ENCODE measurements at places on chromosomes 16 and 17. TPM values are rescaled to one million over a fixed set of nuclear protein-coding genes. Genes with fewer than 3 reads are reported as not detected.

Gene SNX11
- total RNA-seq = 14.3 TPM

Gene FOXN1
- not detected for total RNA-seq

Gene TBX6
- 0.54 TPM for total RNA-seq

Gene RAPGEFL1
- 2.5 TPM for total RNA-seq

Gene NPB
- total RNA-seq = 0.64 TPM

Gene LPO
- total RNA-seq = not detected

Gene RGS11
- total RNA-seq = 7.7 TPM

Gene TBX2
- 20.6 TPM for total RNA-seq

Gene WNT3
- total RNA-seq = 1.9 TPM

GRCh38 chr17:7888184-7888920 is at the start of gene CHD3:
Gene CHD3 (plus strand): TSS chr17:7888789. CDS start chr17:7889001, 212 bp downstream.
- H3K4me1 ChIP-seq = peaks cover 49% of the 10 kb centered on the region
- peak within 1 kb of the TSS; percentile 81 for H3K4me3 ChIP-seq
- peak within 1 kb of the TSS; percentile 95 for H3K27ac ChIP-seq
- no peak for DNase-seq

DNA sequence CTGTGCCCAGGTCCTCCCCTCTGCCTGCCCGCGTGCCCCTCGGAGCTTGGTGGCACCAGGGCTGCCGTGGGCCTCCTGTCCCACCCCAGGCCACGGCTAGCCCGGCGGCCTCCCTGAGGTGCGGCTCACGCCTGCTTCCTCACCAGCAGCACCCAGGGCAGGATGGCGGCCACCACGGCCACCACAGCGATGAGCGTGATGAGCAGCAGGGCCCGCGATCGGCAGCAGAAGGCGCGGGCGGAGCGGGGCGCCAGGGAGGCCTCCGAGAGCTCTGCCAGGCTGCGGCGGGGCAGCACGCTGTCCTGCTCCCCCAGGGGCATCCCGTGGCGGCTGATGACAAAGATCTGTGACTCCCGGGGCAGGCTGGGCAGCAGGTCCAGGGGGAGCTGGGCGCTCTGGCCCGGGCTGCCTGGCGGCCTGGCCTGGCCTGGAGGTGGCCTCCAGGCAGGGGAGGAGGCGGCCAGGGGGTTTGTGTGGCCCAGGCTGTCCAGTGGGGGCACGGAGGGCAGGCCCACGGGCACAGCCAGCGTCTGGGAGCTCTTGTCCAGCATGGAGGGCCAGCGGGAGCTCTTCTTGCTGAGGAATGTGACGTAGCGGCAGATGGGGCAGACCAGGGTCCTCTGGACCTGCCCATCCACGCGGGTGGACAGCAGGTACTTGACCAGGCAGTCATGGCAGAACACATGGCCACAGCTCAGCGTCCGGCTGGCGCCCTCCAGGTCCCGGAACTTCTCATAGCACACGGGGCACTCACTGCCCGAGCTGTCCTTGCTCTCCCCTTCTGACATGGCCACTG is 4.8 kb downstream of the RNF222 start:
- H3K27me3 ChIP-seq = peaks cover 59% of the 10 kb centered on the region
- H3K4me1 ChIP-seq = no peaks in the 10 kb centered on the region
- no peak overlapping the region for H3K27ac ChIP-seq
- no peak for DNase-seq
- no peaks in the 10 kb centered on the region for H3K36me3 ChIP-seq
- H3K4me3 ChIP-seq = no peak overlapping the region

DNA sequence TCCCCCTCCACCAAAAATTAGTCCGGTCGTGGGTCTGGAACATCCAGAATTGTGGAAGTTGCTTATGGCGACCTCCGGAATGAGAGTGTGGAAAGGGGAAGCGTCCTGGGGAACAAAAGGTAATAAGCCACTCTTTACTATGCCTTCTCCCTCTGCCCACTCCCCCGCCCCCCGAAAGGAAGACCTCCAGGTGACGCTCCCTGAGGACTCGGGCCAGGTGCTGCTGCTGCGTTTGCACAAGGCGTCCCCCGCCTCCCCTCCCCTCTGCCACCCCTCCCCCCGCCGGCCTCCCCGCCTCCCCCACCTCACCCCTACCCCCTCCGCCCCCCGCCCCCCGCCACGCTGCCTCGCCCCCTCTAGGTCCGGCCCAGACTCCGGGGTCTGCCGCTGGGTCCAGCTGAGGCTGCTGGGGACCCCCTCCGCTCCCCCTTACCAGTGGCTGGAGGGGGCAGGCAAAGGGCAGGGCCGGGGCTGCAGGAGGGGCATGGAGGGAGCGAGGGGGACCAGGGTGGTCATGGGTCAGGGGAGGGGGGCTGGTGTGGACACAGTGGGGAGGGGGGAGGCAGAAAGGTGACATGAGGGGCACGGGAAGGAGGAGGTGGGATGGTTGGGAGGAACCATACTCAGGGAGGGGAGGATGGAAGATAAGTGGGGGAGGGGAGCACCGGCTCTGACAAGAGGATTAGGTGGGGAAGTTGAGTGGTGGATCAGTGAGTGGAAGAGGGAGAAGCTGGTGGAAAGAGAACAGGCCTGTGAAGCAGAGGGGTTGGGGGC is 23.6 kb downstream of the ALOX12B start:
- H3K4me3 ChIP-seq = no peak overlapping the region
- no peak for DNase-seq
- H3K4me1 ChIP-seq = no peaks in the 10 kb centered on the region
- no peaks in the 10 kb centered on the region for H3K36me3 ChIP-seq

DNA sequence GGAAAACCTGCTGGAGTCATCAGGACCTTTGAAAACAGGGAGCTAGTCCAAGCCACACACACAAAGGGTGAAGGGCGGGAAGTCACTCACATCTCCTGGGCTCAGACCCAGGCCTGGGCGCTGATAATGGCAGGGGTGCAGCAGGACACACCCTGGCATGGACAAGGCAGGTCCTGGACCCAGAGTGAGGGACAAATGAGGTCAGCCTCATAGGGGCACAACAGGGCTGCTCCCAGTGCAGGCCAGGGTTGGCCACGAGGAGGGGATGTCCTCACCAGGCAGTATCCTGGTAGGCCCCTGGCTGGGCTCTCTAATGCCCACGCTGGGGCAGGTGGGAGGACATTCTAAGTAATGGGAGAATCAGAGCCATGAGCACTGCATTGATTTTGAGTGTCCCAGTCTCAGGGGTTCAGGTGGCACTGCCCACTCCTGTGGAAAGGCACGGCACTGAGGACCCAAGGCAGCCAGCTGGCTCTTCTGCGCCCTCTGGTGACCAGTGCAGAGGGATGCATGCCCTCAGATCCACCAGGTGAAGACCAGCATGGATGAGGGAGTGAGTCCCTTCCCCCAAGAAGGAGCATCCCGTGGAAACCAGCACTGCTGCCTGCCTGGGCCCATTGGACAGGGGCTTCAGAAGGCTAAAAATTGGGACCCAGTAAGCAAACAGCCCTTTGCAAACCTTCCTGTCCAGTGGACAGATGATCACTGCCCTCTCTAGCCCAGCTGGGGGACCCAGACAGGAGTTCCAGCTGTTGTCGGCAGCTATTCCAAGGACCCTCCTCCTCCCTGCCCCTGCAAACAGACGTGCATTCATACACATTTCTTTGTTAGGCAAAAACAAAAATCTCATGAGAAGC is 23.4 kb upstream of the SREBF1 start:
- H3K27me3 ChIP-seq = no peaks in the 10 kb centered on the region
- peaks cover 30% of the 10 kb centered on the region for H3K4me1 ChIP-seq
- peak overlapping the region; percentile 29 for H3K27ac ChIP-seq

GRCh38 chr17:40602445-40603443 is 37.5 kb upstream of the CCR7 start:
- no peak for DNase-seq
- peak overlapping the region; percentile 75 for H3K27ac ChIP-seq
- no peaks in the 10 kb centered on the region for H3K36me3 ChIP-seq
- no peaks in the 10 kb centered on the region for H3K4me1 ChIP-seq
- H3K27me3 ChIP-seq = no peaks in the 10 kb centered on the region
- no peak overlapping the region for H3K4me3 ChIP-seq

DNA sequence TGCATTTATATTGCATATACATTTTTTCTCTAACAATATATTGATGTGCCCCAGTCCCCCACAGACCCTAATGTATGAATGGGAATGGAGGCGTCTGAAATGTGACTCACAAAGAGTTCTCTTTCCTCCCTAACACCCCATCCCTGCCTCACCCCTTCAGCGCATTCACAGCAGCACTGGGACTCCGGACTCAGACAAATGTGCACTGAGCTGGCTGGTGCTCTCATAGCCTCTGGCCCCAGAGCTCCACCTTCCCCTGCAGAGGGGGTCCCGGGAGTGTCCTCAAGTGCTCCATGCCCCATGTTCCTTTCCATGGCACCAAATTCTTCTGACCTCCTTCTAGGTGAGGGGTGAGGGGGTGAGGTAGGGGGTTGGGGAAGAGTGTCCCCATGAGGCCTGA is 20.6 kb downstream of the NPTX1 start:
- no peaks in the 10 kb centered on the region for H3K36me3 ChIP-seq
- H3K27me3 ChIP-seq = no peaks in the 10 kb centered on the region
- H3K27ac ChIP-seq = no peak overlapping the region
- no peak overlapping the region for H3K4me3 ChIP-seq
- H3K4me1 ChIP-seq = peaks cover 13% of the 10 kb centered on the region
- DNase-seq = no peak

DNA sequence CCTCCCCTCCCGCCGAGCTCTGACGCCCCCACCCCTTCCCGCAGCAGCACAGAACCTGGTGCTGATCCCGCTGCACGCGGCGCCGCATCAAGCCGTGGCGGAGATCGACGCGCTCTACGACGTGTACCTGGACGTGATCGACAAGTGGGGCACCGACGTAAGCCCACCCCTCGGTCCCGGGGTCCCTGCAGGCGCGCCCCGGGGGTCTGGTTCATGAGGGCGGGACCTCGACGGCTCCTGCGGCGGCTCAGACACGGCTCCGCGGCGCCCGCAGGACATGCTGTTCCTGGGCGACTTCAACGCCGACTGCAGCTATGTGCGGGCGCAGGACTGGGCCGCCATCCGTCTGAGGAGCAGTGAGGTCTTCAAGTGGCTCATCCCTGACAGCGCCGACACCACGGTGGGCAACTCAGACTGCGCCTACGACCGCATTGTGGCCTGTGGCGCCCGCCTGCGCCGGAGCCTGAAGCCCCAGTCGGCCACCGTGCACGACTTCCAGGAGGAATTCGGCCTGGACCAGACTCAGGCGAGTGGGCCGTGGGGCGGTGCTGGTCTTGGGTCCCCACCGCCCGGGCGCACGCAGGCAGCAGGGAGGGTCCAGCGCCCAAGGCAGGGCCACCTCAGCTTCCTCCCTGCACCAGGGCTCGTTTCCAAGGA is 1.4 kb downstream of the DNASE1L2 start:
- H3K27me3 ChIP-seq = peaks cover 5% of the 10 kb centered on the region
- H3K4me1 ChIP-seq = peaks cover 14% of the 10 kb centered on the region
- no peak for DNase-seq

- no peaks in the 10 kb centered on the region for H3K36me3 ChIP-seq
- no peak for DNase-seq
- H3K27me3 ChIP-seq = no peaks in the 10 kb centered on the region
- no peak overlapping the region for H3K4me3 ChIP-seq
- H3K4me1 ChIP-seq = peaks cover 8% of the 10 kb centered on the region
Measured at GRCh38 chr17:32518646-32519227, 31.9 kb downstream of the CDK5R1 start.

DNA sequence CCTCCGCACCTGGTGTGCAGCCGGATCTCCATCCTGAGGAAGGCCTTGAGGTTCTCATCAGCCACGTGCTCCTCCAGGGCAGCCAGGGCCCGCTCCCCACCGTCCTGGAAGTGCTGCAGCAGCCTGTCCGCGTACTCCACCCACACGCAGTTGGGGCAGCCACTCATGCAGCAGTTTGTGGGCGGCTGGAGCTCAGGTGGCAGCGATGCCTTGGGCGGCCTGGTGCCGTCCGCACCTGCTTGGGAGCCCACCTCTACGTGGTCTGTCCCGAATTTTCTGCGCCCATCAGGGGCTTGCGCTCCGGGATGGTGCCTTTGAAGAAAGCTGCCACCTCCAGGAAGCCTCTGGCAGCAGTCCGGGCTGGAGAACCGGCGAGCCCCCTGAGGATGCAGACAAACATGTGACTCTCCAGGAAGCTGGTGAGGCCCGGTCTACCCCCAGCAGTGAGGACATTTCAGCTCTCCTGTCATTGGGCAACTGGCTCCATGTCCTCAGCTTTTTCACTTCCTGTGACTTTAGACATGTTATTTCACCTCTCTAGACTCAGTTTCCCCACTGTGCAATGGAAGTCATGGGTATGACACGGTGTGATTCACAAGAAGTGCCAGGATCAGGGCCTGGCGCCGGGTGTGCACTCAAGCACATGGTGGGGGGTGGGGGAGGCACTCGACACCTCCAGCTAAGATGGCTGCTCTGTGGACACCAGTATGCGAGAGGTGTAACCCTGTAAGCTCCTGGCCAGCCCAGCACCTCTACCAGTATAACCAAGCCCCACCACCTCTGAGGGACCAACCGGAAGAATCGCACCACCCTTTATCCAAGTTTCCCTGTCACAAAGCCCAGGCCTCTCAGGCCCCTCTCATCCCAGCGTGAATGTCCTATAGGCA is 957 bp downstream of the OXLD1 start:
- DNase-seq = no peak
- H3K27ac ChIP-seq = peak overlapping the region; percentile 86
- peak overlapping the region; percentile 99 for H3K4me3 ChIP-seq

- H3K4me3 ChIP-seq = no peak overlapping the region
- H3K36me3 ChIP-seq = no peaks in the 10 kb centered on the region
- no peak for DNase-seq
- H3K27me3 ChIP-seq = no peaks in the 10 kb centered on the region
Measured at GRCh38 chr17:18977021-18977420, 25.1 kb downstream of the SLC5A10 start.

GRCh38 chr16:78552716-78553115 is 453.3 kb downstream of the WWOX start:
- H3K27ac ChIP-seq = no peak overlapping the region
- no peak for DNase-seq
- H3K36me3 ChIP-seq = no peaks in the 10 kb centered on the region
- no peak overlapping the region for H3K4me3 ChIP-seq
- H3K4me1 ChIP-seq = no peaks in the 10 kb centered on the region

- H3K36me3 ChIP-seq = no peaks in the 10 kb centered on the region
- DNase-seq = no peak
- no peak overlapping the region for H3K4me3 ChIP-seq
- H3K27me3 ChIP-seq = peaks cover 27% of the 10 kb centered on the region
- H3K4me1 ChIP-seq = no peaks in the 10 kb centered on the region
- no peak overlapping the region for H3K27ac ChIP-seq
Measured at GRCh38 chr17:40663252-40663651, 1.7 kb downstream of the KRT222 start.

GRCh38 chr16:24328835-24329452 is 72.8 kb downstream of the CACNG3 start:
- no peak overlapping the region for H3K4me3 ChIP-seq
- H3K27ac ChIP-seq = no peak overlapping the region
- no peaks in the 10 kb centered on the region for H3K36me3 ChIP-seq
- H3K4me1 ChIP-seq = no peaks in the 10 kb centered on the region
- peaks cover 16% of the 10 kb centered on the region for H3K27me3 ChIP-seq

DNA sequence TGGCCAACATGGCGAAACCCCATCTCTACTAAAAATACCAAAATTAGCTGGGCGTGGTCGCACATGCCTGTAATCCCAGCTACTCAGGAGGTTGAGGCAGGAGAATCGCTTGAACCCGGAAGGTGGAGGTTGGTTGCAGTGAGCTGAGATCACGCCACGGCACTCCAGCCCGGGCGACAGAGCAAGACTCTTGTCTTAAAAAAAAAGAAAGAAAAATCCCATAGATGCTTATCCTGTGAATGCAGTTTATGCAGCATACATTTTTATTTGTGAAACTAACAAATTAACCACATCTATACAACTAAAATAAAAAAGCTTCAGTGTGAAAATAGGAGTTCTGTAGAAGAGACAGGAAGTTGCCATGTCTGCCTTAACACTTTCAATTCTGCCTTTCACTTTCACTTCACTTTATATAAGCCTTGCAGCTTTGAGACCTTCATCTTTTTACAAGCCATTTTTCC is 7.1 kb downstream of the IGSF6 start:
- peak overlapping the region; percentile 79 for H3K27ac ChIP-seq
- H3K36me3 ChIP-seq = no peaks in the 10 kb centered on the region
- H3K4me1 ChIP-seq = peaks cover 38% of the 10 kb centered on the region
- no peaks in the 10 kb centered on the region for H3K27me3 ChIP-seq
- peak overlapping the region; percentile 48 for H3K4me3 ChIP-seq
